ENCODE measurements at places on chromosomes 2 and 18.
A peak's percentile ranks its signal among the peaks of the same experiment; 100 is the strongest.

DNA sequence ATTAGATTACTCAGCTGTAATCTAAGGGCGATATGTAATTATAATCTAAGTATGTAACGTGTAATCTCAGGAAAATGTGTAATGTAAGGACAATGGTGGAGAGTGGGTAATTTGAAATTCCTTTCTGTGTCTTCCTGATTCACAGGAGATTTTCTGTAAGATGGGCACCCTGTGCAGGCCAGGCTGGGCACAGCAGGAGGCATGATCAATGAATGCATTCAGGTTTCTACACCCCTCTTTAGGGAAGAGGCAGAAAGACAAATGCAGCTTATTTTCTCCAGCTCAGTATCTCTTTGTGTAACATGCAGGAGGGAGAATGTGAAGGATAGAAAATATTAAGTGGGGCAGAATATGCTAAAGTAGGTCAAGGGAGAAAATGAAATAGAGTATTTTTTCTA is 320.1 kb downstream of the PIK3C3 start:
- no peak for DNase-seq

- DNase-seq = no peak
Measured at GRCh38 chr2:240961910-240962299, 36.5 kb upstream of the SNED1 start.

DNA sequence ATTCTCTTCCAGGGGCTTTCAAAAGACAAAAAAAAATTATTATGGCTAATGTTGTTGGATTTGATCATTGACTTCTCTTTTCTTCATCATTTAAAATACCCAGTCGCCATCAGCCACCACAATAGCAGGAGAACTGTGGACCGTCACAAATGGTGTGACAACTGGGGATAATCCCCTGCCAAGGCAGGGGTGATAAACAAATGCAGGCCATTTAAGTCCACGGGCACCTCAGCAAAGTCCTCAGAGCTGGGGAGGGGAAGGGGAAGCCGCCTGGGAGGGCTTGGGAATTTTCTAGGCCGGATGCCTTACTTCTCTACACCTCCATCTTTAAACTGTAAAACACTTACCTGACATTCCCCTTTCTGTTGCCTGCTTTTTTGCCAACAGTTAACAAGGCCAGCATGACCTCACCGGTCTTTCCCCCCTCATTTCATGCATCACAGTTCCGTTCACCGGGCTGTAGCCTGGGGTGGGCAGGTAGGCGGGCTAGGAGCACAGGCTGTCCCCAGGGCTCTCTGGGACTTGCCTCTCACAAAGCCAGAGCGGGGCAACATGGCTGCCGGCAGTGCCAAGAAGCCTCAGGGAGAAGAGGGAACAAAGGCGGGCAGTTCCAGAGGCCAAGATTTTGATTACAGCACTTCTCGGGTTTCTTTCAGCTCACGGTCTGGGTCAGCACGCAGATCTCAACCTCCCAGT is 820.4 kb downstream of the BCL11A start:
- DNase-seq = no peak

- peak; percentile 69 for DNase-seq
Measured at GRCh38 chr2:237818066-237818473, 19.5 kb downstream of the RBM44 start.

DNA sequence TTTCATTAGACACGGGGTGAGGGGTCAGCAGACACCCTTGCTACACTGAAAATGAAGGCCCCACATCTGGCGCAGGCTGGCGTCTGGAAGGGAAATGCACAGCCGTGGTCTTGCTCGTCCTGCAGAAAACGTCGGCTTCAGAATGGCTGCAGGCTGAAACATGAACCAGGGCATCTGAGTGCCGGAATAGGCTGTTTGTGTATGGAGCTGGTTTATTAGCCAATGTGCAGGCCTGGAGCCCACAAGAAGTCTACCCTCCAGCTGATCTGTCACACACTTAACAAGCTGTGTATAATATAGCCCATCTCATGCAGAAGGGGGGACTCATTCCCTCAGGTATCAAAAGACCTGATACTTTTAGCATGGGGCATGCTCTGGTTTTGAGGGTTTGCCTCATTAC is 153.4 kb upstream of the SOX11 start:
- DNase-seq = no peak
